Activated CD4-positive, alpha-beta T cell treated with anti-CD3 and anti-CD28 coated beads, Interleukin-2, amount 10 ng/mL, durations not matched to agents 7 days and 5 days (primary cell): ENCODE measurements at places on chromosomes 5 and 9. TPM values are rescaled to one million over a fixed set of nuclear protein-coding genes. Genes with fewer than 3 reads are reported as not detected.
A peak's percentile ranks its signal among the peaks of the same experiment; 100 is the strongest.

SLC36A2 gene
- not detected for total RNA-seq

TXN gene
- 206 TPM for total RNA-seq

WNT8A gene
- total RNA-seq, result not detected

OR1Q1 gene
- total RNA-seq, result not detected

DNA sequence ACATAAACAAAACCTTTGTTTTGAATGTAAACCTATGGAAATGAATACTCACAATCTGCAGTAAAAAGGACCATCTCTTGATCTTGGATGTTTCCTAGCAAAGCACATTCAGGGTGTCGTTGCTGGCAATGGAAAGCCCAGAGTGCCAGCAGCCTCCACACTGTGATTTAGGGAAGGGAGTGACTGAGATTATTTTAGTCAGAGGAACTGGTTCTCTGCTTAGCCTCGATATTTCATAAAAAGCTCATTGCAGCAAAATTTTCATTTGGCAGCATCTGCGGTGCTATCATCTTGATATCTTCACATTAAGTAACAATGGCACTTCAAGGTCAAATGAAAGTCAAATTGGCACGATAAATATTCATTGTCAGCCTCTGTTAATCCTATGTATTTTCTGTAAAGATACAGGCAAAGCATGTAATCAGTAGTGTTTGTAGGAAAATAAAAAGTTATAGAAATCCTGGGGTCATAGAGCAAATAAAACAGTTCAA lies 116.0 kb downstream of the MACIR start:
- no peak for DNase-seq

DNA sequence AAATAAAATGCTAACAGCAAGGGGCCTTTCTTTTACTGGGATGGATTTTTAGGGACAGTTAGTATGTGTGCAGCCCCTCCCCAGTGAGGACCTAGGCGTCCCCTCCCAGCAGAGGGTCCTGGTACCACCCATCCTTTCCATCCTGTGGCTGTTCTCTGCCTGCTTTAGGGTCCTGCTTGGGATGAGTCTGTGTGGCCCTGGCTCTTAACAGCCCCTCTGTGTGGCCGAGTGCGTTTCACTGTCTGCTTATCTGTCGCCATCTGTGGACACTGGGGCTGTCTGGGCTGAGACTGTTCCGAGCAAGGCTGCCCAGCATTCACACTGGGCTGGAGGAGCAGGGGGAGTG lies 17.0 kb downstream of the WNK2 start:
- no peak for DNase-seq

DNA sequence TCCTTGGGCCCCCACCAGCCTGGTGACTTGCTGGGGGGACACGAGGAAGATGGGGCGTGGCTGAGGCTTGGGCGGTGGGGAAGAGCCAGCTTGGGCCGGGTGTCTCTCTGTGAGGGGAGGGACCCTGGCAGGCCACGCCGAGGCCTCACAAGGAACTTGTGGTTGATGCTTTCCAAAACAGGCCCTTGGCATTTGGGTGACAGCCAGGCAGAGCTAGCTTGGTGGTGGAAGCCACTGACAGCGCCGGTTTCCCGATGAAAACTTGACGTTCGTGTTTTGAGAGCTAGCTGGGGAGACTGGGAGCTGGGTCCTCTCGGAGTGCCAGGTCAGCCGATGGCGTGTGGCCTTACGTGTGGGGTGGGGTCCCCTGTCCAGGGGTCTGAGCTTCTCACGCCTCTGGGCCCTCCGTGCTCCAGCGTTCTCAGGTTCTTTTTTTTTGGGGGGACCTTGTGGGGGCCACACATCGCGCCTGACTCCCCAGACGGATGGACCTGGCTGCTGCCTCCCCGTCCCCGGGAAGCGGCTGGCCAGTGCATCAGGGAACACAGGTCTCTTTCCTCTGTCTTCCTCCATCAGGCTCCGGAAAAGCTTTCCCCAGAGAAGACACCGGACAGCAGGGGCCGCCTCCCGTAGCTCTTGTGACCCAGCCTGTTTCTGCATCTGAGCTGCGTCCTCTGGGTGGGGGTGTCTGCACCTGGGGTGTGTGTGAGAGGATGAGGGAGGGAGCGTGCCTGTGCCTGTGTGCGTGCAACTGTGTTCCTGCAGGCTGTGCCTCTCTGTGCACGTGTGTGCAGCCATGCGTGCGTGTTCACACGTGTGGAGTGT lies 129.3 kb upstream of the LPCAT1 start:
- DNase-seq, result peak; percentile 23
